ENCODE measurements at places on chromosomes 12 and 14.

GRCh38 chr12:46743456-46743855 is 82.3 kb downstream of the SLC38A4 start:
- DNase-seq: no peak

- DNase-seq: no peak
Observed at GRCh38 chr12:132054983-132055382, 89.1 kb downstream of the DDX51 start.

DNA sequence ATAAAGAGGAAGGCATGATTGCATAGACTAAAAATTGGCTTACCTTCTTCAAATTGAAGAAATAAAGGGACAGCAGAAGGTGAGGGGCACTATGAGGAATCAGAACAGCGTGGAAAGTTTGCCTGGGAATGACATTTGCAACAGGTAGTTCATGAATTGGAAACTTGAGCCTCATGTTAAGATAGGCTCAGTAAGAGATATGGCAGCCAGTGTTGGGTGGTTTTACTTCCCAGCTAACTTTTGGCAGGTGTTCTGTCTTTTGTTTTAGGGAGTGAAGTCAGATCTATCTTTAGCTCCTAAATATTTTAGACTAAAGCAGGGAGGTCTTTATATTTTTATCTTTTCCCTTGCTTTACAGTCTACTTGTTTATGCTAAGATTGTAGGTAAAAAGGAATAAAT is 122.4 kb downstream of the ANO6 start:
- DNase-seq: no peak

DNA sequence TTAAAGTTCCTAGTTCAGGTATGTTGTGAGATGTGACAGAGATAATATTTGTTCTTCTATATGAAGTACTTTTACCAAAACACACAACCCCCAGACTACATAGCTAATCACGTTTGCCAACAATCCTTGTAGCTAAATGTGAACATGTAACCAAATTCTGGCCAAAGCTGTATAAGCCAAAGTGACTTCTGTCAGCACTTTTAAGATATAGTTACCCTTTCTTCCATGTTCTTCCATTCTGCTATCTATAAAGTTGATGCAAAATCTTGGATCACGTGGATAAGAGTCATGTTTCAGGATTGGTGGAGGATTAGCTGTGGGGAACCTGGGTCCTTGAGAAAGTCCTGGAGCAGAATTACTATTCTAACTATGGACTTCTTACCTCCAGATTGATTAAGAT is 1366.6 kb downstream of the FSCB start:
- no peak for DNase-seq

- no peak for DNase-seq
Observed at GRCh38 chr14:100713705-100714104, 13.0 kb upstream of the DLK1 start.

DNA sequence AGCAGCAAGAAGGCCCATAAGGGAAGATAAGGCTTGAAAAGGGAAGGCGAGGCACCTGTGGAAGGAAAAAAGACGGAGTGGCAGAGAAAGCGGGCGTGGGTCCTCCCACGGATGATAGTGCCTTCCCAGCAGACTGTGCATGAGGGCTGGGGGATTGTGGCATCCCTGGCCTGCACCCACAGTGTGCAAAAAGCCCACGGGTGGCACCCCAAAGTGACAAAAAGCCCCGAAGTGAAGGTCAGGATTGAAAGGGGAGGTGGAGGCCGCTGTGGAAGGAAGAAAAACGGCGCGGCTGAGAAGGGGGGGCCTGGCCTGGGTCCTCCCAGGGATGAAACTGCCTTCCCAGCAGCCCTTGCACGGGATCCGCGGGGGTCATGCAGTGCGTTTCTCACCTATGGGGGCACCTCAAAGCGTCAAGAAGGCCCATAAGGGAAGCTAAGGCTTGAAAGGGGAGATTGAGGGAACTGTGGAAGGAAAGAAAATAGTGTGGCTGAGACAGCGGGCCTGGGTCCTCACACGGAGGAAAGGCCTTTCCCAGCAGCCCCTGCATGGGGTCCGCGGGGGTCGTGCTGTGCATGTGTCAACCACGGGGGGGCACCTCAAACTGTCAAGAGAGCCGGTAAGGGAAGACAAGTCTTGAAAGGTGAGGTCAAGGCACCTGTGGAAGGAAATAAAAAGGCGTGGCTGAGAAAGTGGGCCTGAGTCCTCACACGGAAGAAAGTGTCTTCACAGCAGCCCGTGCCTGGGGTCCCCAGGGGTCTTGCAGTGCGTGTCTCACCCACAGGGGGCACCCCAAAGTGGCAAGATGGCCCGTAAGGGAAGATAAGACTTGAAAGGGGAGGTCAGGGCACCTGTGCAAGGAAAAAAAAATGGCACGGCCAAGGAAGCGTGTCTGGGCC is 274.1 kb downstream of the ALG10 start:
- DNase-seq: no peak

GRCh38 chr12:11178250-11178649 is 7.3 kb downstream of the SMIM10L1 start:
- no peak for DNase-seq

DNA sequence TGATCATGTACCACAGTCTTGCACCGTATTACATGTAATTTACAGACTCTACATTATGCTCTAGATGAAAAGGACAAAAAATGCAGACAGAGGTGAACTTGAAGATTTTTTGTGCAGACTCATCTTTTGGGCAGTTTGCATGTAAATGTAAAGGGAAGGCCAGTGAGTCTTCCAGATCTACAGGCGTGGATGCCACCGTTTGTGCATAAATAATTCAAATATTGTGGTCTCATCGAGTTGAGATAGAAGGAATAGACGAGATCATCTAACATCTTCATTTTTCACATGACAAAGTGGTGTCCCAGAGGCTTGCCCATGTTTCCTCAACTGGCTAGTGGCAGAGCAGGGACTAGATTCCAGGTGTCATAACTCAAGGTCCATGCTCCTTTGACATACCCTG is 125.2 kb downstream of the ALX1 start:
- no peak for DNase-seq

Measured in cerebellar nuclear complex (tissue), 1 donor.